ENCODE measurements at places on chromosomes 2 and 18. TPM values are rescaled to one million over a fixed set of nuclear protein-coding genes. Genes with fewer than 3 reads are reported as not detected.
A peak's percentile ranks its signal among the peaks of the same experiment; 100 is the strongest.

- no peak for DNase-seq
These were observed 1.8 kb upstream of the HOXD4 start for GRCh38 chr2:176149481-176149938.

GRCh38 chr18:5237083-5237722 is 40.1 kb upstream of the AKAIN1 start:
- peak; percentile 8 for DNase-seq

DNA sequence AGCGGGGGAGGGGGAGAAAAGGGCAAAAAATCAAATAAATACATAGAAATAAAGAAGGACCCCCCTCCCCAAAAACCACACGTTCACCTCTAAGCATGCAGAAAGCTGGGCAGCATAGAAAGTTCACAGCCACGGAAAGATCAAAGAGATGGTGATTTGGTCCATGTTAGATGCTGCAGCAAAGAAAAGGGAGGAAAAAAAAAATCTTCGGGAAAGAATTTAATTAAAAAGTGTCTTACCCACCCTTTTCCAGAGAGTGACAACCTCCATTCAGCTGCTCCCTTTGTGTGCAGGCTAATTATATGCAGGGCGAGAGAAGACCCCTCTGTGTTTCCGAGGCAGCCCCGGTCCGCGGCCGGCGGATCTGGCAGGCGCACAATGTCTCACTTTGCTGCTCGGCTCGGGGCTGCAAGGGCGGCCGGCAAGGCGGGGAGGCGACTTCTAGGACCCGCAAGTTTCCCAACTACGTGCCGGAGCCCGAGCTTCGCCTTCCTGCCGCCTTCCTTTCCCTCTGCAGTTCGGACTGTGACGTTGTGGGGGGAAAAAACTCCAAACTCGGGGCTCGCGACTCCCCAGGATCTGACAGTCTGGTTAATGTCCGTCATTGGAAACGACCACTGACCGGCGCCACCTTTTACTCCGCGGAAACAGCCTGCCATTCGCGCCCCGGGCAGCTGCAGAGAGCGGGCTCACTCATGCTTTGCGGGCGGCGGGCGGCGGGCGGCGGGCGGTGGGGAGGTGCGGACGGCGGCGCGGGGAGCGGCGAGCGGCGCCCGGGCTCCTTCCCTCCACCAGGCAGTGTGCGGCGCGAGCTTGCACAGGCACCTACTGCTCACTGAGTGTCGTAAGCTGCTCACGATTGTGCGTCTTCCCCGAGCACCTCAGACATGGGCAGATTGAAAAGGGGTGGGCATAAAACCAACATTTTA is at the start of gene LRRTM1:
TSS of gene LRRTM1 (minus strand) at position 844 of the 929 bp plus-strand sequence. CDS start 933 bp downstream, outside the sequence.
- no peak for DNase-seq

Gene CLEC4F
- total RNA-seq: not detected

DNA sequence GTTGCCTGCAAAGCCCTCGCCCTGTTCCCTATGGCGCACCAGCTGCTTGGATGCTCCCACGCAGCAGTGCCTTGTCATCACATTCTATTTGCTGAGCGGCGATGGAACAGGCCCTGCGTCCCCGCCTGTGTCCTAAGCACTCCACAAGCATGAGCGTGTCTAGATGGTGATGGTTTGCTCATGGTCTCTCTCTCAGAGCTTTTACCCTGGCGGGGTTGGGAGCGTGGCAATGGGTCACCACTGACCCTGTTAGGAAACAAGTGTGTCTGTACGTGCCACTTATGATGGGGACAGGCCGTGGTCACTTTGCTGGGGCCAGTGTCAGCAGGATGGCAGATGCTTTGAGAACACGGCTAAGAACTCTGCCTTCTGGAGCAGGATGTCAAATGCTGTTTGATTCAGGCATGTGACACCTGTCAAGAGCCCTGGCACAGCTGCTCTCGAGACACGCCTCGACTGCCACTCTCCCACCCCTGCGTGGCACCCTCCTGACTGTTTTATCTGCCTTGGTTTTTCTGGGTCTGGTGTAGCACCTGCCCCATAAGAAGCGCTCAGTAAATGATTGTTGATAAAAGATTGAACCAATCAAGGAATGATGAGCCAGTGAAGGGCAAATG is 44.2 kb downstream of the RRM2 start:
- DNase-seq: no peak

- DNase-seq: no peak
These were observed 636.8 kb upstream of the LINC00305 start for GRCh38 chr18:64785686-64786085.

Gene ZSWIM2
- total RNA-seq: not detected

- DNase-seq: no peak
These were observed 39.7 kb upstream of the SEMA4C start for GRCh38 chr2:96909611-96910021.

Gene TUBA3D
- total RNA-seq: not detected

DNA sequence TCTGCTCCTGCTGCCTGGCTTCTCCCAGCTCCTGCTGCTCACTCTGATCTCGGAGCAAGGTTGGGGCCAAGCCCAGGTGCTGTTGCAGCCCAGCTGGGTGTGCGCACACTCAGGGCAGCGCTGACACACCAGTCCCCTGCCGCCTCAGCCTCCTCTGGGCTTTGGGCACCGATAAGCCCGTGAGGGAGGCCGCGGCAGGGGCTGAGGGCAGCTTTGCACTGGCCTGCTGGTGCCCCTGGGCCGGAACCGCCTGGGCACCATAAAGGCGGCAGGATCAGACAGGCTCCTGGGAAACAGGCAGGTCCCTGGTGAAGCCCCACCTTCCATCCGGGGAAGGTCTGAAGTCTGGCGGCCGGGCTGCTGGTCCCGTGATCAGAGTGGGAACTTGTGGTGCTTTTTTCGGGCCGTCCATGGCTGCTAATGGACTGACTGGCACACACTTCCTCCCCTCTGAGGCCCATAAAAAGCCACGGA is 14.1 kb upstream of the EML6 start:
- no peak for DNase-seq

Gene SFT2D3
- total RNA-seq: 6.0 TPM

DNA sequence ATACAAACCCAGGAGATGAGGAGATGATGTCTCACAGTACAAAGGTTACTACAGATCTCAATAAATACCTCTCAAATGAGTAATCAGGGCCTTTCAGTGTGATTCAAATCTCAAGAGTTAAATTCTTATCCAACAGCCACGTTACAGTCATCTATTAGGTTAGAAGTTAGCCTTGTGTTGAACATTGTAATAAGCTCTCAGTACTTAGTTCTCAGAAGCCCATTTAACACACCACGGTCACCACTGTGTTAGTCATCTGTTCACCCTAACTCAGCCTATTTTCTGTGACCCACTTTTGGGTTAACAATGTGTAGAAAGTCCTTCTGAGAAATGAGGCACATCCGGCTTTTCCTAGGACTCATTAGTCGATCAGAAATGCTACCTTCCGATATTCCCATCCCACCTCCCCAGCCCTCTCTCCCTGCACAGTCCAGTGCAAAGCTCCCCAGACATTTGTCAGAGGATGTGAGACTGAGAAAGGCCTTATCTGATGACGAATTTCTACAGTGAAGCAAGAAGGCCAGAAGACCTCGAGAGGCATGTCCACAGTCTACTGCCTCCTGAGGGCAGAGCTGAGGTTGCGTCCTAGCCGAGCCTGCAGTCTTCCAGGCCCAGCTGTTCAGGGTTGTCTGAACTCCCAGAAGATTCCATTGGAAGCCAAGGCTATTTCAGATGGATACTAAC is 92.6 kb downstream of the ACTR2 start:
- peak; percentile 76 for DNase-seq

DNA sequence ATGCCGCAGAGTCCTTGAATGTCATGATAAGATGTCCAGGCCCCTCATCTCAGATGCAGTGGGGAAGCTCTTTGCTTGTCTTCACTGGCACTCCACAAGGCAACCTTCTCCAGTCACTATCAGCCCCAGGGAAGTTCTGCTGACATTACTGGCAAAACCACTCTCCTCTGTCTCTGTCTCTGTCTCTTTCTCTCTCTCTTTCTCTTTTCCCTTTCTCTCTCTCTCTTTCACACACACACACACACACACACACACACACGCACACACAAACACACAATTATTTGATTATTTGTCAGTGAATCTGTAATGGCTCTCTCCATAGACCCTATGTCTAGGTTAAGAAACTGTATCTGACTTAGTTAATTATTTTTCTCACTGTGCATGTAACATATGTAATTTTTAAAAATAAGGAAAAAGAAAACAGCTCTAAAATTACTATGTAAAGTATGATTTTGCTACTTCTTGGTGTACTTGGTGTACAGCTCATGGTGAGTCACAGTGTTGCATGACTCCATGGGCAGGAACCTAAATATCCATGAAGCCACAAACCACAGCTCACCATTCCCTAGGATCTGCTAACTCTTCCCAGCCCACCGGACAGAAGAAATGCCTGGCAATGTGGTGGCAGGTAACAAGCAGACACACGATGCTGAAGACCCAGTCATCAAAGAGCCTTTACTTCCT is 594.9 kb upstream of the ID2 start:
- DNase-seq: peak; percentile 35

- DNase-seq: peak; percentile 0
These were observed 844.3 kb downstream of the MBD2 start for GRCh38 chr18:53380063-53380639.

GRCh38 chr2:128867936-128868636 is 549.4 kb upstream of the HS6ST1 start:
- DNase-seq: no peak

DNA sequence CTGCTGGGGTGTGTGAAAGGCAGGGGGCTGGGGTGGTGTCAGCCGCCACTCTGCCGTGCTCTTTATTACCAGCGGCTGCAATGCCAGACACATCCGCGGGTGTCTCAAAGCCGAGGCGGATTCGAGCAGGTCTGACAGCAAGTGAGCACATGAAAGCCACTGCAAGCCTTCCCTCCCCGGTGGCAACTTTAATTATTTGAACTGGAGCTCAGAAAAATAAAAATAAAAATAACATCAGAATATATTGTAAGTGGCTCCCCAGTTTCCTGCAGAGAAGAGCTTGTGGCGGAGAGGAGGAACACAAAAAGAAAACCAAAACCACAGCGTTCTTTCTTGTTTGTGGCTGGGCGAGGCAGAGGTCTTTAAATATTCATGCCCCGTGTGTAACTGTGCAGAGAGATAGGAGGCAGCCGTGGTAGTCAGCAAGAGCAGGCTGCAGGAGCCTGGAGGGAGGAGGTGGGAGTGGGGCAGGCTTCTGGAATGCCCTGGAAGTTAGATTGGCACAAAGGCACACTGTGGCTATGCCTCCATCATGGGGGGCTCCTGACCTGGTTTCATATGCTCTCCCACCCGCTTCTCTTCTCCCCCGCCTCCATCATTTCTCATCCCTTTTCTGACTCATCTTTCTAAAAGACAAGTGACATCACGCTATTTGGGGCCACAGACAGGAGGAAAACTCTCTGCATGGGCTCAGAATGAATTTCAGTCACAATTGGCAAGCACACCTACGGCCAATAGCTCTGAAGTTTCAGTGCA is 199.8 kb downstream of the CLIP4 start:
- DNase-seq: peak; percentile 68

Gene SPATA3
- total RNA-seq: not detected
